ENCODE measurements at places on chromosomes 2 and 18.

DNA sequence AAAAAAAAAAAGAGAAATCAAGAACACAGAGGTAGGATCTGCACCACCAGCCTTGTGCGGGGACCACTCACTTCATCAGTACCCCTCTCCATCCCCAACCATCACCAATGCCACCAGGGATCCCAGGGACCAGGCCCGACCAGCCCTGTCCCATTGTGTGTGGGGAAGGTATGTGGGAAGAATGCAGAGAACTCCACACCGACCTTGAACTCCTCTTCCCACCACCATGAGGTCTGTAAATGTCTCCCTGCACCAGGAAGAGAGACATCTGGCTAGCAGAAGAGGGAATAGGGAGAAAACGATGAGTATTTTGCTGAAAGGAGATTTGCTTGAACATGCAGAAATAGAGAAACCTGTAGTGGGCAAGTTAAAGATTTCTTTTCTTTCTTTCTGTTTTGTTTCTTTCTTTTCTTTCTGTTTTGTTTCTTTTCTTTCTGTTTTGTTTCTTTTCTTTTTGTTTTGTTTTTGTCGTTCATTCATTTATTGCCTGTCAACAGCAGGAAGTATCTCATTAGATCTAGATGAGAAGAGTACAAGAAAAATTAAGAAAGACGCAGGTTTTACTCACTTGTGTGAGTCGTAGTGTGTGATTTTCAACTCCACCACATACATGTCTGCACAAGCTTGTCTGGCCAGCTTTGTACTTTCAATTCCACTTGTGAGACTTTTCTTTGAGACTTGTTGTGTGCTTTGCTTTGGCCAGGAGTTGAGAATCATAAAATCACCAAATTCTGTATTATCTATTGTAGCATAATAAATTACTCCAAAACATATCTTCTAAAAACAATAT lies 179.8 kb upstream of the HAAO start:
- no peak overlapping the region for H3K27ac ChIP-seq
- no peaks in the 10 kb centered on the region for H3K36me3 ChIP-seq
- H3K4me3 ChIP-seq, result no peak overlapping the region
- no peaks in the 10 kb centered on the region for H3K27me3 ChIP-seq
- peaks cover 63% of the 10 kb centered on the region for H3K4me1 ChIP-seq
- peak; percentile 30 for DNase-seq

DNA sequence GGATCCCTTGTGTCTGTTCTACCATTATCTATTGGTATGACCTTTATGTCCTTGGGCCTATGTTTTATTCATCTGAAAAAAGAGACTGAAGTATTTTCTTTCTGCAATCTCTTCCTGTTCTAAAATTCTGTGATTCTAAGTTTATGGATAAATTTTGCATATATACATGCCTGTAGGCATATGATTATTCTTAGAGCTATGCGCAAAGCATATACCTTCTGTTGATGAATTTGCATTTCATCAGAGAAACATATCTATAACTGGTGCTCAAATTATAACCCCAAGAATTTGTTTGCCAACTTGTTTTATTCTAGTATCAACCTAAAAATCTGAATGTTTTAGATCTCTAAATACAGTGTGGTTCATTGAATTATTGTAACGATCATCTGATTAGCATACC lies 6.7 kb downstream of the CACNB4 start:
- no peak for DNase-seq
- no peak overlapping the region for H3K4me3 ChIP-seq

DNA sequence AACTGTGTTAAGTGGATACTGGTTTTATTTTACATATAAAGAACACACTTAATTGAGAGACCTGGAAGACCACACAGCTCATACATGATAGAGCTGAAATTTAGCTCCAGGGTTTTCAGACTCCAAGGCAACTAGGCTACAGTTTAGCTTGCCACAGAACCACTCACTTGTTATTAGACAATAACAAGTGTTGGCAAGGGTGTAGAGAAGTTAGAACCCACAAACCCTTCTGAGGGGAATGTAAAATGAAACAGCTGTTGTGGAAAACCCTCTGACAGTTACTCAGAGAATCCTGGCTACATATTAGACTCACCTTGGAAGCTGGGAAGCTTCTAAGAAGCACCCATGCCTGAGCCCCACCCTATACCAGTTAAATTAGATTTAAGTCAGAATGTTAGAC lies 75.3 kb downstream of the MAP3K20 start:
- H3K4me1 ChIP-seq, result peaks cover 50% of the 10 kb centered on the region
- H3K27ac ChIP-seq, result no peak overlapping the region
- H3K4me3 ChIP-seq, result no peak overlapping the region
- no peaks in the 10 kb centered on the region for H3K27me3 ChIP-seq
- DNase-seq, result no peak

- peaks cover 5% of the 10 kb centered on the region for H3K4me1 ChIP-seq
- H3K36me3 ChIP-seq, result peaks cover 24% of the 10 kb centered on the region
- H3K27me3 ChIP-seq, result no peaks in the 10 kb centered on the region
- H3K4me3 ChIP-seq, result no peak overlapping the region
These were observed 262.0 kb downstream of the TNS1 start for GRCh38 chr2:217740756-217741155.

DNA sequence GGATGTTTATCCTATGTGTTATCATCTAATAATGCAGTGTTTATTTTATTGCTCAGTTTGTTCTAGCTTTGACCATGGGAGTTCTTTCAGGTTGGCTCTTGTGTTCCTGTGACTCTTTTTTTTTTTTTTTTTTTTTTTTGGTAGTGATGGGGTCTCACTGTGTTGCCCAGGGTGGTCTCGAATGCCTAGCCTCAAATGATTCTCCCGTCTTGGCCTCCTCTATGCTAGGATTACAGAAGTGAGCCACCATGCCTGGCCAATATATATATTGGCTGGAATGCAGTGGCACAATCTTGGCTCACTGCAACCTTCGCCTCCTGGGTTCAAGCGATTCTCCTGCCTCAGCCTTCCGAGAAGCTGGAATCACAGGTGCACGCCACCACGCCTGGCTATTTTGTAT lies 18.9 kb upstream of the NFU1 start:
- H3K4me1 ChIP-seq, result peaks cover 4% of the 10 kb centered on the region
- peaks cover 1% of the 10 kb centered on the region for H3K36me3 ChIP-seq
- no peaks in the 10 kb centered on the region for H3K27me3 ChIP-seq
- no peak overlapping the region for H3K4me3 ChIP-seq

DNA sequence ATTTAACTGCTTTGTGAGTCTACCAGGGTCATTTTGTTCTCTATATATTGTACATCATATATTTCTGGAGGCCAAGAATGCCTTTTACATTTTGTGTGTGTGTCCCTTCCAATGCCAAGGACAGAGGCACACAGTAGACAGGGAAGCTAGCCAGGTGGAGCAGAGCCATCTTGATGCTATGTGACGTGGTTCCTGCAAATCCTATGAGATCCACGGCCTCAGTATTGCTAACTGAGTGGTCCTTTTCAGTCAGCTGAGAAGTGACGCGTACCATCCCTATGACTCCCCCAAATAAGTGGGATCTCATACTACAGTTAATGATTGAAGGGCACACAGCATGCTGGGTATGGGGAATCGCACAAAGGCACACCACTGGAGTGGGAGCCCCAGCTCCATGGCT lies 27.3 kb downstream of the CCDC141 start:
- no peak overlapping the region for H3K4me3 ChIP-seq
- DNase-seq, result no peak
- H3K36me3 ChIP-seq, result peaks cover 4% of the 10 kb centered on the region
- peaks cover 10% of the 10 kb centered on the region for H3K27me3 ChIP-seq

- H3K4me3 ChIP-seq, result no peak overlapping the region
- peaks cover 36% of the 10 kb centered on the region for H3K4me1 ChIP-seq
- H3K27ac ChIP-seq, result no peak overlapping the region
- no peak for DNase-seq
These were observed 49.8 kb downstream of the ZC3H15 start for GRCh38 chr2:186535861-186536260.

GRCh38 chr2:61662990-61663389 lies 124.8 kb upstream of the XPO1 start:
- peaks cover 25% of the 10 kb centered on the region for H3K4me1 ChIP-seq
- no peak overlapping the region for H3K4me3 ChIP-seq
- H3K36me3 ChIP-seq, result no peaks in the 10 kb centered on the region
- no peak overlapping the region for H3K27ac ChIP-seq

GRCh38 chr2:236180831-236181453 lies 12.8 kb upstream of the GBX2 start:
- H3K36me3 ChIP-seq, result no peaks in the 10 kb centered on the region
- DNase-seq, result no peak
- no peaks in the 10 kb centered on the region for H3K27me3 ChIP-seq
- H3K4me3 ChIP-seq, result no peak overlapping the region

- no peak overlapping the region for H3K27ac ChIP-seq
- H3K36me3 ChIP-seq, result no peaks in the 10 kb centered on the region
- no peaks in the 10 kb centered on the region for H3K4me1 ChIP-seq
- H3K4me3 ChIP-seq, result no peak overlapping the region
These were observed 5.1 kb upstream of the CETN1 start for GRCh38 chr18:574865-575645.

DNA sequence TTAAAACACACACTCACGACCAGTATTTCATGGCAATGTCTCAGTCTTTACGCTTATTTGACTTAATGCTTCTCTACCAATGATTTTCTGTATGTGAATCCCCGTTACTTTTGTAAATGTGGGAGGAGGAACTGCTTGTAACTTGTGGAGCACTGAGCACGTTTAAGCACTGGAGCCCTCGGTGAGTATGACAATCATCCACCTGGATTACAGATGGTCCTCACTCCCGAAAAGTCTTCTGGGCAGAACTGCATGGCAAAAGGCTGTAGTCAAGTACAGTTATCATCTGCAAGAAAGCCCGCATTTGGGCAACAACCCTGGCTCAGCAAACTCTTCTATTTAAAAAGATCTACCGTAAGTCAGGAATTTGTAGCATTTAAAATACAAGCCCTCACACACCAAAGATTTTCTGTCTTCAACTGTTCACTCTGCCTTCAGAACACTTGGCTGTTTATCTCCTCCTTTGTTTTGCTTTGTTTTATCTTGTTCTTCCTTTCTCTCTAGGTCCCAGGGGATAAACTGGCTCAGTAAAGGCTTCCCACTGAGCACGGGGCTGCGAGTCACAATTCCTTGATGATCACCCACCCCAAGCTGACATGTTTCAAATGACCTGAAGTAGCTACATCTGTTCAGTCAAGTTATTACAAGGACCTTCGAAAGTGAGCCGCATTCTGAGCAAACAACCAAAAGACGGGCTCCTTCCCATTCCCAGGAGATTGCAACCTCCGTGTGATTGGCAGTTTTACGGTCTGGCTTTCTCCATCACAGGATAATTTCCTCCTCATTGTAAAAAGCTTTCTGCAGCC lies 102.2 kb downstream of the DLGAP1 start:
- no peak for DNase-seq
- H3K27ac ChIP-seq, result no peak overlapping the region
- H3K27me3 ChIP-seq, result peaks cover 12% of the 10 kb centered on the region

DNA sequence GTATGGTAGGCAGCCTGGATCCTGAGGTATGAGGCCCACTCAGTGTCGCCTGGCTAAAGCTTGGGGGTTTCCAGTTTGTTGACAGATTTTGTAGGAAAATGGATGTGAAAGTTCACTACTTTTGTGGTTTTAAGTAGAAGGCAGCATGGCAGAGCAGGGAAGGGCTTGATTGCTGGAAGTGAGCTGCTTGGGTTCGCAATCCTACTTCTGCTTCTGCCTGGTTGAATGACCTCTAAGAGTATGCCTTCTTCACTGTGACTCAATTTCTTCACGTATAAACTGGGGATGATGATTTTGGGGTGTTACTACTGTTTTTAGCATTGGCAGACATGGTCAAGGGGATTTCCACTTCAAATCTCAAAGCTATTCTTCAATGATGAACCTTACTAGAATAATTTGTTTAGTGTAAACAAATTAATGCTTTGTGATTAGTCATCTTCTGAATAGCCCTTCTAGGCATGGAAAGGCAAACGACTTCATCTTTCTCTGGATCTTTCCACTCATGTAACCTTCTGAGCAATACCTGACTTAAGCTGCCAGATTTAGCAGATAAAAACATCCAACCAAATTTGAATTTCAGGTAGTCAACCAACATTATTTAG lies 13.2 kb downstream of the BMP10 start:
- H3K36me3 ChIP-seq, result no peaks in the 10 kb centered on the region
- no peaks in the 10 kb centered on the region for H3K4me1 ChIP-seq
- no peak overlapping the region for H3K27ac ChIP-seq
- no peak overlapping the region for H3K4me3 ChIP-seq
- DNase-seq, result no peak

DNA sequence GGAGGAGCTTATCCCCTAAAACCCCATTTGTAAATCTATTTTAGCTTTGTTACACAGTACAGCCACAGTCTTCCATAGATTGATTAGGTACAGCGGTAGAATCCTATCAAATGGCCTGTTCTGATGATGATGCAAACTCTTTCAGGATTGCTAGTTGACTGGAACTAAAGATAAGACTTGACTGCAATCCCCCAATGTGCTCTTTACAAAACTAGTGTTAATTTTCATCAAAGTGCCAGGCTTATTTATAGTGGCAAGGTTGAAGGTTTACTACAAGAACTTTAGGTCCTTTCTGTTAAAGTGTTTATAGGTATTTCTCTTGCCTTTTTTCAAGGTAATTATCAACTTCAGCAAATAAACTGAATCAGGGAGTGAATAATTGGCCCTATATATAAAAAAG lies 9.0 kb upstream of the OTX1 start:
- peaks cover 22% of the 10 kb centered on the region for H3K27me3 ChIP-seq
- H3K4me1 ChIP-seq, result no peaks in the 10 kb centered on the region
- H3K4me3 ChIP-seq, result no peak overlapping the region
- DNase-seq, result no peak
